ENCODE measurements at places on chromosomes 1 and 21.

DNA sequence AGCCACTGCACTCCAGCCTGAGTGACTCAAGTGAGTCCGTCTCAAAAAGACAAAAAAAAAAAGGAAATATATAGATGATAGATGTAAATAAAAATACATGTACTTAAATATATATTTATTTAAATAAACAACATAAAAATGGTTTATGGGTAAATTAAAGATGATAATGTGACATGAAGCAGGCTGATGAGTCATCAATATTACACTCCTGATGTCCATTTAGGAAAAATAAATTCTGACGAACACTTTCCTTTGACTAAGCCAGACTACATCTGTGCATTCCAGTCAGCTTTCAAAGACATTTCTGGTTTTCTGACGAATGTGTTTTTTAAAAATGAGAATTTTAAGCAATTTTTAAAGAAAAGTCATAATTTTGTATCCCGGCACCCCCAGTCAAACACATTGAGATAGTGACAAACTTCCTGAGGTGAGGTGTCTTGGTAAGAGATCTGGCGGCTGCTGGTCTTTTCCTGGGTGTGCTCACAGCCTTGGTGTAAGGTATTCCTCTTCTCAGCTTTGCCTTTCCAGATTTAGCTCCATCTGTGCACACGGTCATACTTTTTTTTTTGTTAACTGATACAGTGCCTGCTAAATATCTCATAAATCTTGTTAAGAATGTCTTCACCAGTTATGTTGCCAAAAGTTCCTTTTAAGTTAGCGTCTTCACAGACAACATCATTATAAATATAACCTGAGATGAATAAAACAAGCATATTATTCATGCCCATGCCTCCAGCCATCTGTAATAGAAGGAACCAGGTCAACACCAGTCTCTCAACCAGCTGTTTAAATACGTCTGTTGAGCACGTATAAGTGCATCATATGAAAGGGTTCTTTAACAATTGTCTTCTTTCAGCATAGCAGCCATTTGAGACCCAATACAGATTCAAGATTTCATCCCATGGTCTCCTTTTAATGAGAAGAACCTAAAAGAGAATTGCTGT lies 214.5 kb upstream of the PLD5 start:
- DNase-seq: no peak

GRCh38 chr1:83702356-83702755 lies 296.6 kb downstream of the TTLL7 start:
- DNase-seq: no peak

DNA sequence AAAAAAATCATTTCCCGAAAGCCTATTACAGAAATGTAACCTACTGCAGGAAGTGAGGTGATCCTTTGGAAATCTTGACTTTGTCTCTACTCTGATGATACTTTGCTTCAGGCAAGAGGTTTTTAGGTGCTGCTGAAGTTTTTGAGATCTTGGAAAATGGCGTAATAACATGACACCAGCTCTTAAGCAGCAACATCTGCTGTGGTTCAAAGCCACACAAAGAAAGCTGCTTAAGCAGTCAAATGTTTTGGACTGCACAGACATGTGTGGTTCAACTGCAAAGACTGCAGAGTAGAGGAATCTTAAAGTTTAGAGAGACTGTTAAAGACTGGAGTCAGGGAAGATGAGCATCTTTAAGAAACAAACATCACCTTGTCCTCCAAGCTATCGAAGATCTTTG lies 139.0 kb downstream of the RASAL2 start:
- DNase-seq: no peak

DNA sequence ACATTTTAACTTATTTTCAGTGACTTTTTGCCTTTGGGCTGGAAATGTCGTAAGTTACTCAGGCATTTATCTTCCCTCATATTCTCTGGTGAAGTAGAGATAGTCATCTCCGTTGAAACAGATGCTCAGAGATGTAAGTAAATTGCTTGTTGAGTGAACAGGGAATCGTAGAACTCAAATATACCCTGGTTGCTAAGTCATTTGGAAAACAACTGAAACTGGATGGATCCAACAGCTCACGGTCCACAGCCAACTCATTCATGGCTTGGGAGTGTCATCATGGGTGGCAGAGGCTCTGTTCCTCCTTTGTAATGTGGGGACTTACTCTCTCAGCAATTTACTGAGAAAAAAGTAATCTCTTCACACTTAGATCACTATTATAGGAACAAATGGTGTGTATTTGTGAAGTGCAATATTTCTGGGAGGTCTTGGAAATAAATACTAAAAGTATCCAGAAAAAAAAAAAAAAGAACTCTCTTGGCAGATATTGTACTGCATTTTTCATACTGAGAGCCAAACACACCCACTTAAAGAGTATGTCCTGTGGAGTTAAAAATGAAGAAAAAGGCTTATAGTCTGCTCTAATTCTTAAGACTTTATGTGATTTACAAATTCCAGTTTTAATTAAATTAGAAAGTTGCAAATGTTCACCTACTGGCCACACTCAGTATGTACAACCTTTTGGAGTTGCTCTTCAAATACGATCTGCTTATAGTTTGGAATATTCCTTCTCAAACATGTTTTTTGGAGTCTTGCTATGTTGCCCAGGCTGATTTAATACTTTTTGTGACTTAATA lies 107.4 kb downstream of the LEPR start:
- DNase-seq: no peak

DNA sequence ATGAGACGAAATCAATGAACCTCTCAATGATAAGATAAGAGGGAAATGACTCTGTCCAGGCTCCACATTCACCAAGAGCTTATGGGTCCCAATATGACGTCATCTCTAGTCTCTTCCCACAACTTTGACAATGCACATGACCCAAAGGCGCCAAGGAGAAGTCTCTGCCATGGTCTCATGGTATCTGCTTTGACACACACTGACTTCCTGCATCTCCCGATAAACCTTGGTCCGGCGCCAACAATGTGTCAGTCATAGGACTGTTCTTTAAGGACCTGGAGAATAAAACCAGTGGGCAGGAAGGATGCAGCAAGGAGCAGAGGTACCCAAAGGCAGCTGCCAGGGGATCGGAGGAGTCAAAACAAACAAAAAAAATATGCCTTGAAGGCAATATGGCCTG lies 46.9 kb upstream of the TMEM51 start:
- no peak for DNase-seq

DNA sequence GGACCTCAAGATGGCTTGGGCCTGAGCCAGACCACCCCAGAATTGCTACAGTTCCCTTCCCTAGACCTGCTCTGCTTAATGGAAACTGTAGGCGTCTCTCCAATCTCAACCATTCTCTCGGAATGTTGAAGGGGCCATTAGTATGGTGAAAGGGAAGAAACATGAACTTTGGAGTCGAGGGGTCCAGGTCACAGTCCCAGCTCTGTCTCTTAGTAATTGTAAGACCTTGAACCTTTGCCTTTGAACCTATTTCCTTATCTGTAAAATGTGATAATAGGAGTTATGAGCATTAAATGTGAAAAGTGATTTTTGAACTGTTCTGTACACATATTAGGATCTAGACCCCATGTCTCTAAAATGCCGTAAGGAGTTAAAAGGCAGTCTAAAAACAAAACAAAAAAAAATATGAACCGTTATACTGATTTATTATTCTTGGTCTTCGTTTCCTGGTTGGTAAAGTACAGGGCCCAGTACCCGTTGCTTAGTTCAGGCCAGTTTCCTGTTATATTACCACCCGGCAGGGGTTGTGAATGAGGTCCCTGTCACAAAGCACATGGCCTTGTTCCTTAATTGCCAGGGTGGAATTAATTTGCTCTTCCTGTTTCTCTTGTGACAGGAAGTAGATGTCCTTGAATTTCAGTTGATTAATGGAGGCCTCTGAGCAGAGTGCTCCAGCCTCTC lies 42.3 kb downstream of the TCEANC2 start:
- no peak for DNase-seq

- no peak for DNase-seq
Measured at GRCh38 chr1:59242370-59242769, 54.5 kb upstream of the FGGY start.

DNA sequence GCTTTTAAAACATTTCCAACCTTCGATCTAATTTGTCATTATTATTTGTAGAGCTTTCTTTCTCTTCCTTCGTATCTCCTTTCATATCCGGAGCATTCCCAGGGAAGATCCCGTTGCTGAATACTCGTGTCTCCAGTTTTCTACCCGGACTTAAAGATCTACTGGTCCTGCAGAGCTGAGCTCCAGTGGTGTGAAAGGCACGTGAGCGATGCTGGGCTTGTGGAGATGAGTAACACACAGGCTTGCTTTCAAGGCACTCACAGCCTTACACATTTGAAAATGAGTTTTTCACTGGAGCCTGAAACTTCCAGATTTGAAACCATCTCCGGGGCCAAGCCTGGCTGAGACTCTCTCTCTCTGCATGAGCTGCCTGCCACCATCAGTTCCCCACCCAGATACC lies 428.3 kb downstream of the KIF26B start:
- DNase-seq: no peak

- no peak for DNase-seq
Measured at GRCh38 chr1:169860187-169860586, 33.5 kb downstream of the SCYL3 start.

DNA sequence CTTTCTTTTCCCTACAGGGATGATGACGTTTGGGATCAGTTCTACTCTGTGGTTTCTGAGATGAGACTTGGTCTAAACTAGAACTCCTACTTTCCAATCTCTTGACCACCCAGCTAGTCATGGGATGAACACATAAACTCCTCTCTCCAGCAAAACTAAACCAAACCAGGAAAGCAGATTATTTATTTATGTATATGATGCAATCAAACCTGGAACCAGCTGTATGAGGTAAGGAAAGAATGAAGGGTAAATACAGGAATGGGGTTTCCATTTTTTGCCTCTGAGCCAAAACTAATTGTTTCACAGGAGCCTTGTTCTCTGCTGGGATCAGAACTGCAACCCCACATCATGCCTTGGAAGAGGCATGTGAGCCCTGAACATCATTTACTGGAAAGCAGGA lies 3.3 kb upstream of the AGT start:
- DNase-seq: no peak

- no peak for DNase-seq
Measured at GRCh38 chr1:107804741-107805140, 160.2 kb downstream of the VAV3 start.

All from LNCaP clone FGC (cell line).